ENCODE measurements at places on chromosomes 6 and 20.

GRCh38 chr6:149961728-149962425 is 1.9 kb upstream of the ULBP1 start:
- no peak for DNase-seq

DNA sequence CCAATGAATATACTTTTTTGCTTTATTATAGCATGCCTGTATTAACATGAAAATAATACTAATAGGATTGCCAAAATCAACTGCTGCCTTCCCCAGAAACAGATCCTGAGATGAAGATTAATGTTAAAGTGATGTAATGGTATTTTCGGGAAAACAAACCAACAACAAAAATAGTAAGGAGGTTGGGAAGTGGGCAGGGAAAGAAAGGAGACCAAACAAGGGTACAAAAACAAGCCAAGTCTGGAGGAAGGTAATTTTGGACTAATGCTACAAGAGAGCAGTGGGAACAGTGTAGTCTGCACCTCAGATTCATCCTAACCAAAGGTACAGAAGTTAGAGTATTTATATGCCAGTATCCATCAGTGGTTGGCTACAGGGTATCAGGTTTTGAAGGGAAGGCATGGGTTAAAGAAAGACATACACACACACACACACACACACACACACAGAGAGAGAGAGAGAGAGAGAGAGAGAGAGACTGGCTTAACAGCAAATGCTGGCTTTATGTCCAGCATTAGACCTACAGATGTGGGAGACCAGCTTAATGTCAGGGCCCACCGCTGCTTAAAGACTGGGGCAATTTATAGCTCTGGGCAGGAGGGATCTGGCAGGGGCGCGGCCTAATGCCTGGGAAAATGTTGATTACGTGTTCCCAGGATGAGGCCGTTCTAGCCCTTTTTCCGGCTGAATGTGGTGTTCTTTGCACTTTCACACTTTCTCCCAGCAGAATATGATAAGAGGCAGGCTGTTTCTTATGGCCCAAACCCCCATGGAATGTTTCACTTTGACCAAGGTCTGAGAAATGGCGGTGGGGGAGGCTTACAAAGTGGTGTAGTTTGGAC is 3.8 kb upstream of the SLC17A1 start:
- no peak for DNase-seq

DNA sequence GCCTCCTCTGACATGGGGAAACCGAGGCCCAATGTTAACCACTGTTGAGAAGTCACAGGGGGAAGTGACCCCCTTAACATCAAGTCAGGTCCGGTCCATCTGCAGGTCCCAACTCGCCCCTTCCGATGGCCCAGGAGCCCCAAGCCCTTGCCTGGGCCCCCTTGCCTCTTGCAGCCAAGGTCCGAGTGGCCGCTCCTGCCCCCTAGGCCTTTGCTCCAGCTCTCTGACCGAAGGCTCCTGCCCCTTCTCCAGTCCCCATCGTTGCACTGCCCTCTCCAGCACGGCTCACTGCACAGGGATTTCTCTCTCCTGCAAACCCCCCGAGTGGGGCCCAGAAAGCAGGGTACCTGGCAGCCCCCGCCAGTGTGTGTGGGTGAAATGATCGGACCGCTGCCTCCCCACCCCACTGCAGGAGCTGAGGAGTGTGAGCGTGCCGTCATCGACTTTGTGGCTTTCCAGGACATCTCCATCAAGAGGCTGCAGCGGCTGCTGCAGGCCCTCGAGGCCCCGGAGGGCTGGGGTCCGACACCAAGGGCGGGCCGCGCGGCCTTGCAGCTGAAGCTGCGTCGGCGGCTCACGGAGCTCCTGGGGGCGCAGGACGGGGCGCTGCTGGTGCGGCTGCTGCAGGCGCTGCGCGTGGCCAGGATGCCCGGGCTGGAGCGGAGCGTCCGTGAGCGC is 1.6 kb downstream of the TNFRSF6B start:
- DNase-seq = no peak

- no peak for DNase-seq
These were observed 23.7 kb downstream of the RANBP9 start for GRCh38 chr6:13687917-13688351.

DNA sequence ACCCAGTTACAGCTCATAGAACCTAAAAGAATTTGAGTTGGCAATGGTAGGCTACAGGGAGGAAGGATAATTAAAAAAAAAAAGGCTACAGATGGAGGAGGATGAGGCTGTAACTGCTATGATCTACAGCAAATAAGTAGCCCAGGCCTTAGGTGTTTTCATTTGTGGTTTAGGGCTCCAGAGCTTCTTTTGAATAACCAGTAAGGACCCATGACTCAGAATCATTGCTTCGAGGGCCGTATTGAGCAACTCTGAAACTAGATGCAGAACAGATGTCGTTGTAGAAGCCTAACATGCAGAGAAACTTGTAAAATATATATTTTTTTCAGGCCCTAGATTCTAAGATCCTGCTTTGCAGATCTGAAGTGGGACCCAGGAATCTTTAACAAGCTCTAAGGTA is 19.0 kb upstream of the ASIP start:
- DNase-seq = peak; percentile 99

- no peak for DNase-seq
These were observed 697.0 kb upstream of the POU3F2 start for GRCh38 chr6:98137391-98137790.

- DNase-seq = no peak
These were observed 13.3 kb upstream of the RIPOR2 start for GRCh38 chr6:24949020-24949569.

- DNase-seq = peak; percentile 10
These were observed 127.3 kb downstream of the BACH2 start for GRCh38 chr6:90169374-90169773.

DNA sequence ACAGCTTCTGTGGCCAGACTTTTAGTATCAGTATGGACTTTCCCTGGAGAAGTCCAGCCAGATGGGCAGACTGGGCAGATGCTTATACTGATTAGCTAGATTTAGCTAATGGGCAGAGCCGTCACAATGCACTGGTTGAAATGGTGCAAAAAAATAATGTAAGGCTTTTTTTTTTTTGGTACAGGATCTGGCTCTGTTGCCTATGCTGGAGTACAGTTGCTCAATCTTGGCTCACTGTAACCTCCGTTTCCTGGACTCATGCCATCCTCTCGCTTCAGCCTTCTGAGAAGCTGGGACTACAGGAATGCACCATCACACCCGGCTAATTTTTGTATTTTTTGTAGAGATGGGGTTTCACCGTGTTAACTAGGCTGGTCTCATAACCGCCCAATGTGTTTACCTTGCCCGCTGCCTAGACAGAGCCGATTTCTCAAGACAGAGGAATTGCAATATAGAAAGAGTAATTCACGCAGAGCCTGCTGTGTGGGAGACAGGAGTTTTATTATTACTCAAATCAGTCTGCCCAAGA is 16.4 kb upstream of the KIFC1 start:
- peak; percentile 96 for DNase-seq

- DNase-seq = no peak
These were observed 27.7 kb downstream of the RIPOR2 start for GRCh38 chr6:24907919-24908649.
